ENCODE measurements at places on chromosomes 2 and 18.
A peak's percentile ranks its signal among the peaks of the same experiment; 100 is the strongest.

GRCh38 chr2:27713201-27713600 is 49.5 kb downstream of the SLC4A1AP start:
- DNase-seq: no peak

DNA sequence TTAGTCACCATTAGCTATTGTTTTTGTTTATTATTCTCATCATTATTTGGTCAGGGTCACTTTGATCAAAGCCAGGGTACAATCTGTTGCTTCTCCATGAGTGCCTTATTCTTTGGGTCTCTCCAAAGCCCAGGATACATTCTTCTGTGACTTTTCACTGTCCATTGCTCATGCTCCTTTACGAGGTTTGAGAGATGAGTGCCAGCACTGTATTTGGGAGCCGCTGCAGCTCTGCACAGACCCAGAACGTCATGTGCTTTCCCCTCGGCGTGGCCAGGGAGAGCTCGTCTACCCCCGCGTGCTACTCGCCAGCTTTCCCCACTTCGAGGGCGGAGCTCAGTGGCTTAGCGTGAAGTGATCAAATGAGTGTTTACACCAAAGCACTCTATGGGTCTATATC is 123.7 kb downstream of the COL6A3 start:
- DNase-seq: no peak

DNA sequence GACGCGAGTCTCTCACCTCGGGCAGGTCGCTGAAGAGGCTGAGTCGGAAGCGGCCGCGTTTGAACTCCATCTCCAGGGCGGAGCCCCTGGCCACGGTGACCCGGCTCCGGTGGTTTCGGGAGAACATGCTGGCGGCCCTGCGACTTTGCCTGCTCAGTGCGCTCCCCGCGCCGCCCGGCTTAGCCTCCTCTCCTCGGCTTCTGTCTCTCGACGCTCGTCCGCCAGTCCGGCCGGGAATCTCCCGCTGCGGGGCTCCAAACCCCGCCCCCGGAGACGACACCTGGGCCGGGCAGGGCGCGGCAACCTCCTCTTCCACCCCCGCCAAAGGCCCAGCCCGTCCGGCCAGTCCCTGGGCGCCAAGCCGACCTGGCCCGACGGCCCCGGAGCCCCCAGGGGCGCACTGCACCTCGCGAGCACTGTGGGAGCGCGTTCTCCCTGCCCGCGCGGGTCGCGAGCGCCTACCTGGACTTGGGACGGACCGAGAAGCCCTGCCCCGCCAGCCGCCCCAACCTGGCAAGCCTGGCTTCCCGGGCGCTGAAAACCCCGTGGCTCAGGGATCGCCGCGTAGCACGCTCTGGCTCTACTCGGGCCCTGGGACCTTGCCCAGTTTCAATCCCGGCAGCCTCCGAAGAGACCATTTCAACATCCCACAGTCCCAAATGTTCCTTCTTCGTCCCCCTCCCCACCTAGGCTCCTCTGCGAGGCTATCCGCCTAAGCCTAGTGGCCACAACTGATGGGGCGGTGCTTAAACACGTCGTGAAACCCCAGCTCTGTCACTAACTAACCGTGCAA is at the start of gene RTKN:
Gene RTKN (minus strand): TSS at position 248 of the 793 bp plus-strand sequence. CDS start 121 bp downstream, at position 127.
- peak; percentile 56 for DNase-seq

DNA sequence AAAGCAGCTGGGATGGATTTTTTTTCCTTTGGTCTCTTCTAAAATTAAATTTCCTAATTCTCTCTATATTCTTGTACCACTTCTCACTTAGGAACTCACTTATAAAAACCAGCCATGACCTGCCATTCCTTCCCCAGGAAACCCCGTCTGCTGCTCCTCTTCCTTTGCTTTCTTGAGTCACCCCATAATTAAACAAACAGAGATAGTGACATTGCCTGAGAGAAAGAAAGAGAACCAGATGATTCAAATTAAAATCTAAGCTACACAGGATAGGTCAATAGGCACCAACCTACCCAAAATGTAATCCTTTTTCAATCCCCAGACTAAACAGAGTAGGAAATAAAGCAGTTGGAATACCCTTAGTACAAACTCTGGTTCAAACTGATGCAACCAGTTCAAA is 9.7 kb downstream of the STK39 start:
- no peak for DNase-seq

DNA sequence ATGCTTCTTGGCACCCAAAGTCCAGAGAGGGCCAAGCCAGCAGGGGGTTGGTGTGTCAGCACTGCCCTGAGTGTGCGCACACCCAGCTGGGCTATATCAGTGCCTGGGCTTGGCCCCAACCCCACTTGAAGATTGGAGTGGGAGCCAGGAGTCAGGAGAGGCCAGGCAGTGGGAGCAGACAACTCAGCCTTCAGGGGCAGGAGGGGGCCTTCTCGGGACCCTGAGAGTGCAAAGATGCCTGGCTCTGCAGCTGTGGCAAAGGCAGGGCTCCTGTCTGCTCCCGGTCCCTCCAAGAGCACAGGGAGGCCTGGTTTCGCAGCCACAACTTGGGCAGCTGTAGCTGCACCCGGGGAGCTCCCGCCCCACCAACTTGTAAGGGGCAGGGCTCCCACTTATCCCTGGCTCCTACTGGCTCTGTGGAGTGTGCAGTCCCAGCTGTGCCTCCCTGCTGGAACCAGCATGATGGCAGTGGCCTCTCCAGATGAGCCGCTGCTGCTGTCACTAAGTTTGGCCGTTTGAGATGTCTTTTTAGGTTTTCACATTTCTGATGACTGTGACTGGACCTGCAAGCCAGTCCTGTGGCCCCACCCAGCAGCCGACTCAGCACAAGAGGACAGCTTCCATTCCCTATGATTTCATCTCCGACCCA is 148.8 kb upstream of the HS6ST1 start:
- DNase-seq: no peak

DNA sequence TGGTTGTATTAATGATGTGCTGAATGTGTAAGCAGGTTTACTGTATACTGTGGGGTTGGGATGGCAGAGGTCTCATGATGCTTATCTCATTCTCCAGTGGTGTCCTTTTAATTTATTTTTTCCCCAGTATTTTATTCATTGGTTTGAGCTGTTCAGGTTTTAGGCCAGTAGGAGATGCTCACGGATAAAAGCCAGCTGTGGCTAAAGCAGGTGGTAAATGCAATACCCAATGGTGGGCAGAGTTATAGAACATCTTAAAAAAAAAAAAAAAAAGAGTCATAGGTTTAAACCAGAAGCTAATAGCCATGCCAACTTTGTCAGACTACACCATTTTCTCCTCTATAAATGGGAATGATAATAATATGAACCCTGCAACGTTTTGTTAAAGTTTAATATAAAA is 57.8 kb upstream of the NEUROD1 start:
- no peak for DNase-seq

GRCh38 chr2:127820080-127820668 is 9.2 kb upstream of the WDR33 start:
- no peak for DNase-seq

GRCh38 chr18:79616651-79617510 is 62.7 kb upstream of the CTDP1 start:
- no peak for DNase-seq

GRCh38 chr2:158610059-158610458 is 153.3 kb downstream of the PKP4 start:
- no peak for DNase-seq

GRCh38 chr18:66280470-66280869 is 323.4 kb downstream of the CDH19 start:
- DNase-seq: no peak

GRCh38 chr2:237824085-237824484 is 25.5 kb downstream of the RBM44 start:
- no peak for DNase-seq

GRCh38 chr2:222418739-222419138 is 5.6 kb upstream of the SGPP2 start:
- no peak for DNase-seq

GRCh38 chr2:196105951-196106350 is 37.3 kb upstream of the DNAH7 start:
- DNase-seq: no peak

DNA sequence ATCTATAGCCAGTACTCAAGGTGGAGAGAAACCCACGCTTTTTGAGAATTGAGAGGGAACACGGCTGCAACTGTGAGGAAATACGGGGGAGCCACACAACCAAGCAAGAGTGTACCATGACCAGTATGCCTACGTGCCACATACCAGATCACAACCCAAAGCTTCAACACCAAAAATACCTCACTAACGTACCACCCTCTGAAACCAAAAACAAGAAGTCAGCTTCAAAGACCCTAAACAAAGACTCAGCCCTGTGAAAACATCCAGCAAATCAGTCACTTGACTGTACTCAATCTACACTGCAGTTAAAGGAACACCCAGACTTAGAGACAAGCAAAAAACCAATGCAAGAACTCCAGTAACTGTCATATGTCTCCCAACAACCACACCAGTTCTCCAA is 17.0 kb downstream of the RNU4ATAC start:
- no peak for DNase-seq

DNA sequence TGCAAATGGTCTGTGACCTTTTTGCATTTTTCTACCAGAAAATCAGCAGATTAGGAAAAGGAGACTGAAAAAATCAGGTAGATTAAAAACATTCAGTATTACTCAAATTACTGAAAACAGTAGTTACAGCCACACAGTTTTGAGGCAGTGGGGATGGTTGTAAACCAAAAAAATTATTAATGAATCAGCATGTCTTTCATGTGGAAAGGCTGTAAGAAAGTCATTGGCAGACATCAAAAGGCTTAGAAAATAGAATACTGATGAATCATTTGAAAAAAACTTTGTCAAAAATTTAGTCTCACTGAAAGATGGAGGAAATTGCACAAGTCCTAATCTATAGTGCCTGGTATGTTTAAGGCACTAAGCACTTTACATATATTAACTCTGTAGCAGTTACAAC is 133.9 kb upstream of the GCFC2 start:
- no peak for DNase-seq

- no peak for DNase-seq
These were observed 245.7 kb downstream of the TNS1 start for GRCh38 chr2:217757108-217757463.

DNA sequence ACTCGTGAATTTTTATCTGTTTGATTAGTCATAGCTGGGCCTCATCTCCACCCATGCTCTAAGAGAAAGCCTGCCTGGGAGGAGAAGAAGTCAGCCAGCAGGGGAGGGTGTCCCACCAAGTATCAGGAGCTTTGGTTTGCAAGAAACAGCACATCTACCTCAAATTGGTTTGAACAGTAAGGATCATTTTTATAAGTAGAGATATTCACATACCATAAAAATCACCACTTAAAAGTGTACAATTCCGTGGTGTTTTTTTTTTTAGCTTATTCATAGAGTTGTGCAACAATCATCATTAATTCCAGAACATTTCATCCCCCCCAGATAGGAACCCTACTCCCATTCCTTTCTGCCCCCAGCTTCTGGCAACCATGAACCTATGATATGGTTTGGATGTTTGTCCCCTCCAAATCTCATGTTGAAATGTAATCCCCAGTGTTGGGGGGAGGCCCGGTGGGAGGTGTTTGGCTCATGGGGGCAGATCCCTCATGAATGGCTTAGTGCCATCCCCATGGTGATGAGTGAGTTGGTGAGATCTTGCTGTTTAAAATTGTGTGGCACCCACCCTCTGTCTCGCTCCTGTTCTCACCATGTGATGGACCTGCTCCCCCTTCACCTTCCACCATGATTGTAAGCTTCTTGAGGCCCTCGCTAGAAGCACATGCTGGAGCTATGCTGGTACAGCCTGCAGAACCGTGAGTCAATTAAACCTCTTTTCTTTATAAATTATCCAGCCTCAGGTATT is 36.2 kb upstream of the HS6ST1 start:
- no peak for DNase-seq

DNA sequence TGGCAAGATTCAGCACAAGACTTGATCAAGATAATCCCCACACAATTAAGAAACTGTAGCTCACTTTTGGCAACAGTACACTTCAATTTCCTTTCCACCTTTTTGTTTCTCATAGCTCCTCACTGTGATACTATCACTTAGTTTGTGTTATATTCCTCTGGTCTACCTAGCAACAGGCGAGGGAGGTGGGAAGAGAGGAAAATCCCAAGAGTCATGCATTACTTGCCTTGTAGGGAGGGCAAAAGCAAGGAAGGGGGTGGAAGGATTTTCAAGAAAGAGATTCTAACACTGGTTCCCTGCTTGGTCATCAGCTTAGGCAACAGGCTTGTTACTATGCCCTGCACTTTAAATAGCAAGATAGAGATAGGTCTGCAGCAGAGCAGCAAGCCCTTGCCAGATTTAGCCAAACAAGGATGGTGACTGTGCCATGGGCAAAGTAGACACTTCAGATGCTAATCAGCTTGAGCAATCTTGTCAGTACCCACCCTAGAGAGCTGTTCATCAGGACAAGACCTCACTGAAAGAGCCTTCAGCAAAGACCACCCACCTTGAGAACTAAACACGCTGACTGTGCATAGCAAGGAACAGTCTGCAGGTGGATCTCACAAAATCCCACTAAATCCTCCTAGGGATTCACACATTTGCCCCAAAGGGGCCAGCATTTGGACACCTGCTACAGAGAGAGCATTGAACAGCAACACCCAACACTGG is 134.6 kb downstream of the MBD2 start:
- DNase-seq: no peak

DNA sequence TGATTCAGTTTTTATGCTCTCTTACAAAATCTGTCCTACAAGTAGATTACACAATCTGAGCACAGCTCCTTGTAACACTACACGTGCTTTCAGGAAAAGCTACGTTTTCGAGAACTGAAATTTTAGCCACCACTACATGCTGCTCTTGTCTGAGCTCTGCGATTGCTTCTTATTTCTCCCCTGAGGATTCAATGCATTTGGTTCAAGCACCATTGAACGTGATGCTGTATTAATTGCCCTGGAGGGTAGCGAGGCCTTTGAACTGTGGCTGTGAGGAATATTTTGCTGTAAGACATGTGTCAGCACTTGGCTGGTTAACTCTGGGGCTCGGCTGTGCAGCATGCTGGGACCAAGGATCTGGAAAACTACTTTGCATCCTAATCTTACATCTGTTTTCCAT is 405.8 kb downstream of the EPHA4 start:
- no peak for DNase-seq

DNA sequence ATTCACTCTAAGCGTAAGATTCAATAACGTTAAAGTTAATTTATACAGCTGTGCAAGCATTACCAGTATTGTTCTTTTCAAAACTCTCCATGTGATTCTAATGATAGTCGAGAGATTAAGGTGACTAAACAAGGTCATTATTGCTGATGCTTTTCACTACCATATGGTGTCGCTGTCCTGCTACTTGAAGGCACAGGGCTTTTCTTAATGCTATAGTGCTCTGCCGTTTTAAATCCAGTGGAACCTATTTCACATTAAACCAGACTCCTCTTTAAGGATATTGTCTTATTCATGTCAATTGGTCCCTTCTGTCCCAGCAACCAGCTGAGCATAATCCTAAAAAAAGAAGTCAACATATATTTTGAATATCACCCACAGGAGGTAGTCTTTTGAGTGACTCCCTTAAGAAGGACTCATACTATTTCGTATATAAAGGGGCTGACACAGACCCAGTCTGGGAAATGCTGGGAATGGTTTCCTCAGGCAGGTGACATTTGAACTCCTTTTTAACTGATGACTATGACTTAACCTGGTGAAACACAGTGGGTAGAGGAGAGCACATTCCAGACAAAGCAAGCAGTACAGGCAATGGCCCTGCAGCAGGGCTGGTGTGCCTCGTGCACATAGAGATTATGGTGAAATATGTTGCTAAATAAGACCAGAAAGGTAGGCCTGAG is 53.9 kb upstream of the CYTIP start:
- peak; percentile 35 for DNase-seq

Data from NCI-H2029 (cell line).